ENCODE measurements at places on chromosomes 13 and 19.
A peak's percentile ranks its signal among the peaks of the same experiment; 100 is the strongest.

DNA sequence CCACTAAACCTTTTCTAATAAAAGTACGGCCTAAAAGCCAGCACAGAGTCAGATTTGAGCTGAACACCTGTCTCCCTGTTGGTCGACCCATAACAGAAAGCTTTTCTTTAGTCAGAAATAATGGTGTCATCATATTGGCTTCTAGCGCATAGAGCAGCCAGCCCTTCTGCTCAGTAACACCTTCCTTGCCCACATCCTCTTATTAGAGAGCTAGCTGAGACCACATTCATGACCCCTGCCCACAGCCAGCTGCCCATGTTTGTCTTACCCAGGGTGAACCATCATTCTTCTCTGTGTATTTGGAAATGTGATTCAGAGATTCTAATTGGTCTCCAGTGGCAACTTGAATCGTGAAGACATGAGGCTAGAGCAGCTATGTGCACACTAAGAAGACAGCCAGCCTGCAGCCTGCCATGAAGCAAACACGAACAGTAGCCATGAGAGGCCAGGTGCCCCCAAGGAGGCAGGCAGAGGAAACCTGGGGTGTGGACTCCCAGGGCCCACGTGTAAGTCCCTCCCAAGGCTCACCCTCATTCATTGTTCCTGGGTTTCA lies 82.3 kb upstream of the PDCD5 start:
- no peak for DNase-seq

DNA sequence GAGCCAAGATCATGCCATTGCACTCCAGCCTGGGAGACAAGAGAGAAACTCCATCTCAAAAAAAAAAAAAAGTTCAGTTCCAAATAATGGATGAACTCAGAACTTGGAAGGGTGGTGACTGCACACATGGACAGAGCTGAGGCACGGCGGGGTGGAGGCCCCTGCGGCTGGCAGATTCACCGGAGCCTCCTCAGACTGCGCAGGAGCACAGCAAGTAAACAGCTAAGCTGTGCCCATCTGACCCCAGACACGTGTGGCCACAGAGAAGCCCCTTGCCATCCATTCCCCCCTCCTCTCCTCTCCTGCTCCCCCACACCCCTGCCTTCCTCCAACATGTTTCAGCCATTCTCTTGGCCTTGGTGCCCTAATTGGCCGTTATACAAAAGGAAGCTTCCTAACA lies 15.6 kb upstream of the PROZ start:
- no peak for DNase-seq

- no peak for DNase-seq
Observed at GRCh38 chr13:53197424-53197823, 168.8 kb downstream of the OLFM4 start.

GRCh38 chr13:62309904-62310303 lies 894.3 kb upstream of the PCDH20 start:
- no peak for DNase-seq

- DNase-seq = no peak
Observed at GRCh38 chr19:17450264-17451075, 2.0 kb upstream of the TMEM221 start.

- DNase-seq = no peak
Observed at GRCh38 chr19:38412961-38413360, 10.1 kb downstream of the FAM98C start.

DNA sequence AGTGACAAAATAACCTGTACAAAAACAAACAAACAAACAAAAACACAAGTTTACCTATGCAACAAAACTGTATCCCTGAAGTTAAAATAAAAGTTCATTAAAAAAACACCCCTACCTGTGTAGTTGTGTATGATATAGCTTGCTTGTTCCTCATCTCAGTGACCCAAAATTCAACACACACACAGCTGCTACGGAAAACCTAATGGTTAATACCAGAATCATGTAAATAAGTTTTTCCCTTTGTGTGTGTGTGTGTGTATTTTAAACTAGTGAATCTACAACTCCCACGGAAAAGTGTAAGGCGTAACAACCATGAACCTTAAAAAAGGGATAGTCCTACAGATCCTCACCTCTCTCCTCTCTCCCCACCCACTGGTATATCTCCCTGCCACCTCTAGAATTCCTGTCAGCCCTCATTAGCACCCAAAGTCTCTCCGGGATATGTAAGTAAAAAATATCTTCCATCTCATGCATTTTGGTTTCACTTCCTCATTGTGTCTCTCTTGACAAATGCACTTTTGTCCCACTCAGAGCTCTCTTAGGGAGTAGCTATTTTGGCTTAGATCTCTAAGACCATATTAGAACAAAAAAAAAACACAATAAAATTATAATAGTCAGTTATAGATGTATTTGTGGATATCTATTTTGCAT lies 2236.5 kb downstream of the PCDH9 start:
- peak; percentile 0 for DNase-seq

DNA sequence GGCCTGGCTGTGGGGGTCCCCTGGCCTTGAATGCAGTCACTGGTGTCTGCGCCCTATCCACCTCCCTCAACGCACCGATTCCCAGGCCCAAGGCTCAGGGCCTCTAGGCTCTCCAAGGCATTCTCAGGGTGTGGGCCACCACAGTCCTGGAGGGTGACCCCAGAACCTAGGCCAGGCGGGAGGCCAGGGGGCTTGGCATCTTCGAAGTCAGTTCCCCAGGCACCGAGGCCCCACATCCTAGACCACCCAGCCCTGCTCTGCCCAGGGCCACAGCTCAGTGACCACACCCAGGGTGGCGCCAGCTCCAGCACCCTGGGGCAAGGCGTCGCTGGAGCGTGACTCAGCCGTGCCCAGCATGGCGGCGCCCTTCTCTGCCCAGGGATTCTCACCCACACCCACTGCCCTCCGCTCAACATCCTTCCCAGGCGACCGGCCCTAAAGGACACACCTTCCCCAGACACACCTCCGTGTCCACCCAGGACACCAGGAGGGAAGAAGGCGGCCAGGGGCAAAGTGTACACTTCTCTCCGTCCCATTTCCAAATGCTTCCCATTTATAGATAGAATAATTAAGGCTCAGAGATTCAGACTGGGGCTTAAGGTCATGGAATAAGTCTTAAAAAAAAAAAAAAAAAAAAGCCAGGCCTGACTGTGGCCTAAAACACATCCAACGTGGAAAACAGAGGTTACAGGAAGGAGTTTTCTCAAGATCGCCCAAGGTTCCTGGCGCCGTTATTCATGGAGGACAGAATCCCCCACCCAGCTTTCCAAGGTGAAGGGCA lies 36.4 kb upstream of the NANOS3 start:
- DNase-seq = peak; percentile 79

DNA sequence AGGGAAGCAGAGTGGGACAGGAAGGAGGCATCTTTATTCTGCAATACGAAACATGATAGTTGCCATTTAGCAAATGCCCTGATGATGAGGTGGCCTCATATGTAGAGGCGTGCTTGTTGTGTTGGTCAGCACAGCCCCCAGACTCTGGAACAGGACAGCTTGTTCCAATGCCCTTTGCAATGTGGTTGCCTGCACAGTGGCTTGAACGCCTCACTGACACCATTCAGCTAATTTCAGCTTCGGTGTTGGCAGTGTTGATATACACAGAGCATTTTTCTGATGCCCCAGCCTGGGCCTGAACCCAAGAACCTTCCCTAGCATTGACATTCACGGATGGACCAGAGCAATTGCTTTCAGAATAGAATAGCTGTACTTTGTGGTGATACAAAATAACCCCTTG lies 133.3 kb downstream of the HS6ST3 start:
- DNase-seq = no peak

DNA sequence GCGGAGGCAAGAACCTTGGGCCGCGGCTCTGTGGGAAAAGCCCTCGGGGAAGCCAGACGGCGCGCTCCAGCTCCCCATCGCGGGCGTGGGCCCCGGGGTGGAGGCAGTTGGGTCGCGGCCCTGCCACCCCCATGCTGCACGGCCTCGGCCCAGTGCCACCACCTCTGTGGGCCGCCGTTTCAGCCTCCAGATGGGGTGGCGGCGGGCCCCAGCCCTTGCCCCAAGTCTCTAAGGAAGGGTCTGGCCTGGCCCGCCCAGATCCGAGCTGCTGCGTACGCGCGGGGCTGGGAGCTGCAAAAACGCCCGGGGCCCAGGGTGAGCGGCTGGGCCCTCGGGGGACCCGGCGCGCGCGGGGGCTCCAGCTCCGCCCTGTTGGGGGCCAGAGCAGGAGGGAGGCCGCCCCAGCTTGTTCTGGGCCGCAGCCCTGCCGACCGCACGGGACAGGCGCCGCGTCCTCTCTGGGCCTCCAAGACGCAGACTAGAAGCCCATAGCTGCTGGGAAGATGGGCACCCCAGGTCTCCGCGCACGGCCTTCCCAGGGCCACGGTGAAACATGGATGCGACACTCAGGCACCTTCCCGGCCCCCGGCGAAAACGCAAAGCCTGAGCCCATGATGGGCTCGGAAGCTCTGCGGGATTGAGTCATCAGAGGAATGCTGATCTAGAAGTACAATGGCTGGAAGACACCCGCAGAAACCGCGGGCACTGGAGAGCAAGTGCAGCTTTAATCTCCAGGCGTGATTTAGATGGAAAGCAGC lies 110.1 kb downstream of the KCTD15 start:
- DNase-seq = no peak

DNA sequence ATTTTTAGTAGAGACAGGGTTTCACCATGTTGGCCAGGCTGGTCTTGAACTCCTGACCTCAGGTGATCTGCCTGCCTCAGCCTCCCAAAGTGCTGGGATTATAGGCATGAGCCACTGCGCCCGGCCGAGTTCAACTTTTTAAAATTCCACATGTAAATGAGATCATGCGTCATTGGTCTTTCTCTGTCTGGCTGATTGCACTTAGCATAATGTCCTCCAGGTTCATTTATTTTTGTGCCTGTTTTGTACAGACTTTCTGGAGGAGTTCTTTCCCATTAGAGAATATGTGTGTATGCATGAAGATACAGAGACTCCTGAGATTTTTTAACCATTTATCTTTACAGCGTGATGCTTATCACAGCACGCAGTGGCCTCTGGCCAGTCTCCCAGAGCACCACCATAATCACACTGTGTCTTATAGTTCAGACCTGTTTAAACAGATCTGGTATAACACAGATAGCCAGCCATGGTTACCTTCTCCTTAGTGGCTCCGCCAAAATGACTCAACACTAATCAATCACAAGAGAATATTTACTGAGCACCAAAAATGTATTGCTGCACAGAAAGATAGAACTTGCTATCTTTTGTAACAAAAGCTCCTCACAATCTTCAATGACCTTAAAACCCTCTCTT lies 11.4 kb upstream of the STARD13 start:
- DNase-seq = no peak

GRCh38 chr19:41708481-41708880 lies at the start of gene CEACAM5:
Gene CEACAM5, plus strand, starts transcription at chr19:41708626. Its CDS starts 106 bp downstream, at chr19:41708732.
- no peak for DNase-seq

DNA sequence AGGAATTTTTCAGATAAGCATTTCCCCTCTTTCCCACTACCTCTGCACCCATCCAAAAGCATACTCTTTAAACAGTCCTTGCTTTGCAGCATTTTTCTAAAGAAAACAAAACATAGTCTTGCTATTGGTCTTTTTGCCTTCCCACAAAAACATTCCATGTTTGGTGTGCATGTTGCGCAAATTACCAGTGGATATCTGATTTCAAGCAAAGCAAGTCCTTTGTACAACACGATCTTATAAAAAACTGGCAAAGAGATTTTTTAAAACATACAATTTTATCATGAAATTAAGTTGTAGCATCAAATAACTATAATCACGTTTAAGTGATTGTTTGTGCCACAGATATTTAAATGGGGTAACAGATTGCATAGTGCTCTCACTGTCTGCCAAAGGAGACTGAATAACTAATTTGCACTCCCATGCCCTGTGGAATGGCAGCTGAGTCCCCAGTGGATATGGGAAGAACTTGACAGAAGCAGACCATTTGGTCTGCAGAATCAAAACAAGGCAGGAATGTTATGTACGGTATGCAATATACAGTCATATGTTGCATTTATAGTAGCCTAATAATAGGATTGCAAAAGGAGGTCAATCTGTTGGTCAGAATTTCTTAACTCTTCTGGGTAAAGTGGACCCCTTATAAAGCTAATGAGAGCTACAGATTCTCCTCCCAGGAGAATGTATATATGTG lies 285.7 kb downstream of the TBC1D4 start:
- no peak for DNase-seq

DNA sequence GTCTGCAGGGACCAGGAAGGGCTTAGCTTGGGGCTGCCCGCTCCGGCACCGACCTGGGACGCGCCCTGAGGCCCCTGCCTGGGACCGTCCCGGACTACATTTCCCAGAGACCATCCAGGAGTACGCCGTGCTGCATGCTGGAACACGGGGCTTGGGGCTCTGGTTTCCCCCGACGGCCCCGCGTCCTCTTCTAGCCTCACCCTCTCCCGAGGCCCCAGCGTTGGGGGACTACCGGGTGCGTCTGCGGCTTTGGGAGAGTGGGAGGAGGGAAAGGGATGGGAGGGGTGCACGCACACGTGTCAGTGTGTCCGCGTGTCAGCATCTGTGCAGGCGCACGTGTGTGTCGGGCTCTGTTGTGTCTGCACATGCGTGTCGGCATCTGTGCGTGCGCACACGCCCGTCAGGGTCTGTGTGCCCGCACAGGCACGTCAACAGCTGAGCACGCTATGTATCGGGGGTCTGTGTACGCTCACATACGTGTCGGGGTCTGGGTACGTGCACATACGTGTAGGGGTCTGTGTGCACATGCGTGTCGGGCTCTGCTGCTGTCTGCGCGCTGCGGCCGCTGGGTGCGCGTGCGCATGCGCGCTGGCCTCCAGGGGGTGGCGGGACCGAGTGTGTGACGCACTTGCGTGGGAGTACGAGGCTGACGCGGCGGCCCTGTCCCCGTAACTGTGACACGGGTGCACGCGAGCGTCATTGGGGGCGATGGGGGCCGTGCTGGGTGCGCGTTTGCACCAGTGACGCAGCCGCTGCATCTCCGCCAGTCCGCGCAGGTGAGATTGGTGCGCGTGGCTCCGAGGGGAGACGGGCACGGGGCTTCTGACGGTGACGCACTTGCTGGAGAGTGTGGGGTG lies at the start of gene ZNF331:
ZNF331 (plus strand) TSS at position 625 of the 857 bp plus-strand sequence. CDS start 31,232 bp downstream, outside the sequence.
- DNase-seq = peak; percentile 91

DNA sequence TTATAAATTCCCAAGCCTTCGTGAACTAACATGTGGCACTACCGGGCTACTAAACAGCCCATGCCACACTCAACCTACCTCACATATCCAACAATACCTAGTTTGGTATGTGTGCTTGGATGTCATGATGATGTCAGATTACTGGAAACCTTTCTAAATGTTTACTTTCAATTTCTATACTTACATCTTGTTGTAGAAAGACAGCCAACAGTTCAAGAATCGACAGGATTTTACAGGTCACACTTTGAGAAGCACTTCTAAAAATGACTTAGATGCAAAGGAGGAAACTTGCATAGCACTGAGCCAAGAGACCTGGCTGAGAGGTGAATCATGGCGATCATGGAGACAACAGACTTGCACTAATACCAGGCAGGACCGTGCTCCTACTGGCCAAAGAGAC lies 209.9 kb downstream of the COL4A1 start:
- no peak for DNase-seq

DNA sequence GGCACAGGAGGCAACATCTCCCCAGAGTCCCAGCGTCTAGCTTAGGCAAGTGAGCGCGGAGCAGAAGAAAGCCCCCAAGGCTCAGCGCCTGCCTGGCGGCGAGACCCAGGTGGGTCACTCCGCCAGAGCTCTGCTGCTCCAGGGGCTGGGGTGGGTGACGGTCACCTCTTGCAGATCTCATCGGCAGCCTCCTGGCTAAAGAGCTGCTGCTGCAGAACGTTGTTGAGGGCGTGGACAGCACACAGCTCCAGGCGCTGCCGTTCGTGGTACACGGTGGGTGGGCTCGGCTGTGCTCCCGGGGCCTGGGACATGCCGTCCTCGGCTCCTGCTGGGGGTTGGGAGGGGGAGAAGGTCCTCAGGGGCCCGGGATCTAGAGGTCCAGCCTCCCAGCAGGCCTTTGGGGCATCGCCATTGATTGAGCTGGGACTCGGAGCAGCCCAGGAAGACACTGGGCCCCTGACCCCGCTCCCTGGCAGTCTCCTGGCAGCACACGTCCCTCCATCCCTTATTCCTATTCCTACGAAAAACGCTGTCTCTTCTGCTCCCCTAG lies 795 bp downstream of the JOSD2 start:
- DNase-seq = no peak

All from suppressor macrophage treated with lipopolysaccharide for 4 hours (primary cell).